ENCODE measurements at places on chromosomes 5 and 9. TPM values are rescaled to one million over a fixed set of nuclear protein-coding genes. Genes with fewer than 3 reads are reported as not detected.

DNA sequence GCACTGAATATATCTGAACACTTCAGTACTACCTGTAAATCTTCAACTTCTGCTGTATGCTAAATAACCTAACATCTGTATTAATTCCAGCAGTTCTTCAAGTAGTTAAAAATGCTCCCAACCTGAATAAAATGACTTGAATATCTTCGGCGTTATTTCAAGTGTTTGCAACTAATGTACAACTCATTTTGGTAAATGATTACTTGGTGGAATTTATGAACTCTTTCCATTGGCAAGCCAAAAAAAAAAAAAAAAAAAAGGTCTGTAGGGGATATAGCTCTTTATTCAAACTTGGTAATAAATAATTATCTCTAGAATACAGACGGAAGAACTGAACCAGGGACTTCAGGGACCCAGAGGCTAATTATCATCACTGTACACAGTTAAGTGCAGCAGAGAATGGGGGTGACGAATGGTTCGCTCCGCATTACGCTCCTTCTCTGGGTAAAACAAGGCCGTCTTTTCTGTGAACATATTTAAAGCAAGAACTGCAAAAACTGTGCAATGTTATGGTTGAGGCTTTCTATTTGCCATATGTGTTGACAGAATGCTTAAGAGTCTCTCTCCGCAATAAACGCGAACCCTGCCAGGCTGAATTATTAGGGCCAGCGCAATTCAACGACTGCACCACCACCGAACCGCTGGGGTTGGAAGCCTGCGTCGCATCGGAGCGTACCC, 1.9 kb upstream of the ERBIN start:
- peak overlapping the region; percentile 90 for H3K27ac ChIP-seq
- H3K4me1 ChIP-seq: peaks cover 21% of the 10 kb centered on the region
- DNase-seq: no peak

Gene CCNI2
- 1.2 TPM for total RNA-seq

- 0 out of 2 replicates have a peak, but pooled peaks cover 3% of the 10 kb centered on the region for H3K4me1 ChIP-seq
- DNase-seq: no peak
- H3K36me3 ChIP-seq: no peaks in the 10 kb centered on the region
- H3K4me3 ChIP-seq: no peak overlapping the region
- H3K27ac ChIP-seq: no peak overlapping the region
Observed at GRCh38 chr5:136631186-136631585, 265.8 kb upstream of the TRPC7 start.

Gene ARSI
- total RNA-seq: 3.2 TPM

- no peak for DNase-seq
- no peak overlapping the region for H3K27ac ChIP-seq
- no peaks in the 10 kb centered on the region for H3K36me3 ChIP-seq
- peaks cover 99% of the 10 kb centered on the region for H3K27me3 ChIP-seq
- H3K4me3 ChIP-seq: no peak overlapping the region
- H3K4me1 ChIP-seq: no peaks in the 10 kb centered on the region
Observed at GRCh38 chr5:6551287-6551954, 81.4 kb downstream of the NSUN2 start.

Measured in PC-9 (cell line).